ENCODE measurements at places on chromosomes 11 and 22.

DNA sequence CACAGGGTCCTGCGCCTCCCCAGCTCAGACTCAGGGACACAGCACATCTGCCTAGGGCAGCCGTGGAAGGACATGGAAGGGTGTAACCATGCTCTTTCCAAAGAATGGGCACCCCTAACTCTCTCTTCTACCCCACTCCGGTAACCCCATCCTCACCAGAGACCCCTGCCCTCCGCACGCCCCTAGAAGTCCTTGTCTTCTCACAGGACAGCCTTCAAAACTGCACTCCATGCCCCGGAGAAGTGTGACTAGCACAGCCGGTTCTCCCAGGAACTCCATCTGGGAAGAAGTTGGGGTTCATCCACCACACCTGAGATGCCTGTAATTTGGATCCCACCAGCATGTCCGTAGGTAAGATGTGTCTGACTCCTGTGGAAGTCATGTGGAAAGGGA lies 25.0 kb downstream of the P2RY2 start:
- DNase-seq, result no peak

DNA sequence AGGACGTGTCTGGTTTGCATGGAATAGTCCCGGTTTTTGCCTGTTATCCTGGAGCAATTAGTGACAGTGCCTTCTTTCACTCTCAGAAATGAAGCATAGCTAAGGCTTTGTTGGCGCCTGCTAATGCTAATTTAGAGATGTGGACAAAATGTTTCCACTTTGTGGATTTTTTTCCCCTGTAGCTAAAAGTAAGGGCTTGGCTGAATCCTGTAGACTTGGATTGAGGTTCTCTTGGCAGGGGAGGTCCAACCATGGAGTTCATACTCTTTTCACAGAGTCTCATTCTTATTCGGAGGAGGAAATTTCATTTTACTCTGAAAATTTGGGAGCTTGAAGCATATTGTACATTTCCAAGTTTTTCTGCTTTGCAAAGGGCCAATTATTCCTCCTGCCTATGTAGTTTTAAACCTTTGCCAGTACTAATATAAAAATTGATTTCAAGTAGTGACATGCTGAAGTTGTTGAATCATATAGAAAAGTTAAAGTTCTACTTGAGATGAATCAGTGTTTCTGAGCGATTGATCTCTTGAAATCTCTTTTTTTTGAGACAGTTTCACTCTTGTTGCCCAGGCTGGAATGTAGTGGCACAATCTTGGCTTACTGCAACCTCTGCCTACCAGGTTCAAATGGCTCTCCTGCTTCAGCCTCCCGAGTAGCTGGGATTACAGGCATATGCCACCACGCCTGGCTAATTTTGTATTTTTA lies 20.0 kb downstream of the PPFIA1 start:
- no peak for DNase-seq

DNA sequence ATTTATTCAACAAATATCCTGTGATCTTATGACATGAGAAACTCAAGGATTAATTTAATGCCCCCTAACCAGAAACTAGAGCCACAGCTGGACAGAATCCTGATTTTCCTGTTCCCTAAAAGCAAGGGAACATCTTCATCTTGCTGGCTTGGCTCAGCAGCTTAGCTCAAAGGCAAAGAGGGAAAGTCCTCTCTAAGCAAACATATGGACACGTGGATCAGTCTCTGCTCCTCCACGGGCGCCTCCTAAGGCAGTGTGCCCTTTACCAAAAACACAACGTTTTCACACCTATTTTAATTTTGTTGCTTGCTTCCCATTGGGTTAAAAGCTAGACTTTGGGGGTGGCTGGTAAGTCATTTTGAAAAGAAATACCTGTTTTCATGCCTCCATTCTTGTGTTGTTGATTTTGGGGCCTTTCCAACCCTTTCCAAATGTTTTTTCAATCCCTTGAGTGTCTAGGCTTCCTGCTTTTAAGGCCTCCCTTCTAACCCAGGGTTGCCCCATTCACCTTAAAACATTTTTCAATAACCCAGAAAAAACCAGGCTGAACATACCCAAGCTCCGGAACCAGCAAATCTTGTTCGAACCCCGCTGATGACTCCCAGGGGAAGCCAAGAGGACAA lies 15.5 kb downstream of the SLC1A2 start:
- no peak for DNase-seq

- DNase-seq, result no peak
Observed at GRCh38 chr11:28794405-28794804, 686.2 kb downstream of the METTL15 start.

DNA sequence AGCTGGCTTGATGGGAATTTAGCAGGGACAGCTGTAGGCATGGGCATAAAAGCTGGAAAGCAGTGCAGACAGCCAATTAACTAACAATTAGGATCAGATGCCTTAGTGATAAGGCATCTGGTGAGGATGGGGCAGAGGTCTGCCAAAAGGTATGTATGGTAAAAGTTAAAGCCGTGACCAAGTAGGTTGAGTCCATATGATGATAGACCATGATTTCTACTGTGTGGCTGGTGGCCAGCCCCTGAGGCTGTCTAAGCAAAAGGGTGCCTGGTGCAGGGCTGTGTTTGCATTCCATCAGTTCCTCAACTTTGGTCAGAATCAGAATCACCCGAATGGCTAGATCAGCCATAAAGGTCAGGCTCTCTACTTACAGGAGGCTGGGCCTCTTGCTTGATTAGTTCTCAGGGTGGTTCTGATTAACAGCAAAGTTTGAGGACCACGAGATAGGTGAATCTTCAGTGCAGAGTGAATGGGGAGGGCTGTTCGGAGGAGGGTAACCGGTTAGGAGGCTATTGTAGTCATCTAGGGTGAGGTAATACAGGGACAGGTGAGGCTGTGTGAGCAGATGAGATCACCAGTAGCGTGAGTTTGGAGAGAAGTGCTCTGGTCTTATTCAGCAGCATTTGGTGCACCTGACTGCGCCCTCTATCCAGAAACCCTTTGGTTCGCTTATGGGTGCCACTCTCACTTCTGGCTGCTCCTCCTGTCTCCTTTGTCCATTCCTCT lies 27.2 kb downstream of the PPFIBP2 start:
- no peak for DNase-seq

DNA sequence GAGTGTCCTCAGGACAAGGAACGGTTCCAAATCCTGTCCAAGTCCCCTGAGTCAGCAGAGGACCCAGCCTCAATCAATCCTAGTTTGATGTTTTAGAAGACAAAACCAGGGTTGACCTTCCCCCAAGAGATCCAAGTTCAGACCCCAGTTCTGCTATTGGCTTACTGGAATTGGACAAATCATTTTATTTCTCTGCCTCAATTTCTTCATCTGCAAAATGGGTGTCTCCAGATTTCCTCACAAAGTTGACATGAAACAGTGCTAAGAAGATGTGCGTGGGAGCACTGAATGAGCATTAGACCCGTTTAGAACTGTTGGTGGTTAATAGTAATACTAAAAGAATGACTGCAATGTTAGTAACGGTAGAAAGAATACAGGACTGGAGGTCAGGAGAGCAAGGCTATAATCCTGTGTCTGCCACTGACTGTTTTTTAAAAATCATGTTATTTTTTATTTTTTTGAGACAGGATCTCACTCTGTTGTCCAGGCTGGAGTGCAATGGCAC lies 32.8 kb upstream of the SCUBE1 start:
- DNase-seq, result no peak

DNA sequence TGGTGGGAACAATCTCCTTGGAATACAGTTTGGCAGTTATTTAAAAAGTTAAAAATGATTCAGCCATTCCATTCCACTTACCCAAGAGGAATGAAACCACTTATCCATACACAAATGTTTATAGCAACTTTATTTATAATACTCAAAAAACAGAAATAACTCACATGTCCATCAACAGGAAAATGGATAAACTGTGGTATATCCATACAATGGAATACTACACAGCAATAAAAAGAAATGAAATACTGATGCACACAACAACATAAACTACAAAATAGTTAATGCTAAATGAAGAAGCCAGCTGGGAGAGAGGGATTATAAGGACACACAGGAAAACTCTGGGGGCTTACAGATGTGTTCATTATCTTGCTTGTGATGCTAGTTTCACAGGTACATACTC lies 64.7 kb downstream of the FCHSD2 start:
- no peak for DNase-seq

DNA sequence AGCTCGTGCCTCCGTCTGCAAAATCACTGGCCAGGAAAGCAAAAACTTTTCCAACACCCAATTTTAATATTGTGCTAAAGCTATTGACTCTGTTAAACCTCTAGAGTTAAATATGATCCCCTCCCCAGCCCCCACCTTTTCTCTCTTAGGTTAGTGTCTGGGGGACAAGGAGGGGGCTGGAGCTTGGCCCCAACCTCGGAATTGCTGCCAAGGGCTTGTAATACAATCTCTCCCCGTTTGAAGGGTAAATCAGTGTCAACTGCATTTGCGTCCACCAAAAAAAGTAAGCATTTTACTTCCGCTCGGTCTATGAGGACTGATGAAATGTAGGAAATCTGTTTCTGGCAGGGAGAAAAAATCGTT lies at the start of gene GAS2:
Gene GAS2 (plus strand): TSS at position 287 of the 363 bp plus-strand sequence. CDS start 8,259 bp downstream, outside the sequence.
- DNase-seq, result no peak

DNA sequence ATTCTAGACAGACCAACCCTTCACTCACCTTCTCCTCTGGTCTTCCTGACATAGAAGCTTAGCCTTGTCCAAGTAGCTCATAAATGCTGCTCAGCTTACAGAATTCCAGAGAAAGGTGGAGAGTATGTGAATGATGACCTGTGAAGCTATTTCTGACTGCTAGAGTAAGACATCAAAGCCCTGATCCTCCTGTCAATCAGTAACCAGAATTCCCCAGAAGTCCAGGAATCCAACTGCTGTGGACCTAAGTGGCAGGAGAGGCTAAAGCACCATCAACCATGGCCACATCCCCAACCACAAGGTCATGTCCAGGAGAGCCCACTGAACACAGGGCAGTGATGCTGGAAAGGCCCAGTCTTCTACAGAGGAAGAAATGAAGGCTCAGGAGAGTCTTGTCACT lies 2.6 kb downstream of the OR51G2 start:
- no peak for DNase-seq

All from cardiac septum (tissue), 1 donor.